ENCODE measurements at places on chromosomes 4 and X.

DNA sequence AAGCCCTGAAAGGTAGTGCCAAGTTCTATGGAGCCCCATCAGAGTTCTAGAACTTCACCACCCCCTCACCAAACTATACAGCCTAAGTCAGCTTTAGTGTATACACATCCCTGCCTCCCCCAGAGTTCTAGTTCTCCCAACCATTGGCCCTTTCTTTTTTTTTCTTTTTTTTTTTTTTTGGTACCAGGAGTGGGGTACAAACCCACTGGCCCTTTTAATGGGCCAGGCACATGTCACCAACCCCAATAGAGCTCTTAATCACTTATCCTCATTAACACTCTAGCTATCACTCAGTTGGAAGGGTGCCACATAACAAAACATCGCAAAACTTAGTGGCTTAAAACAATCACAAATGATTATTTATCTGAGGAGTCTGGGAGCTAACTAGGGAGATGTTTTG lies 588.6 kb downstream of the BCOR start:
- no peak for DNase-seq

DNA sequence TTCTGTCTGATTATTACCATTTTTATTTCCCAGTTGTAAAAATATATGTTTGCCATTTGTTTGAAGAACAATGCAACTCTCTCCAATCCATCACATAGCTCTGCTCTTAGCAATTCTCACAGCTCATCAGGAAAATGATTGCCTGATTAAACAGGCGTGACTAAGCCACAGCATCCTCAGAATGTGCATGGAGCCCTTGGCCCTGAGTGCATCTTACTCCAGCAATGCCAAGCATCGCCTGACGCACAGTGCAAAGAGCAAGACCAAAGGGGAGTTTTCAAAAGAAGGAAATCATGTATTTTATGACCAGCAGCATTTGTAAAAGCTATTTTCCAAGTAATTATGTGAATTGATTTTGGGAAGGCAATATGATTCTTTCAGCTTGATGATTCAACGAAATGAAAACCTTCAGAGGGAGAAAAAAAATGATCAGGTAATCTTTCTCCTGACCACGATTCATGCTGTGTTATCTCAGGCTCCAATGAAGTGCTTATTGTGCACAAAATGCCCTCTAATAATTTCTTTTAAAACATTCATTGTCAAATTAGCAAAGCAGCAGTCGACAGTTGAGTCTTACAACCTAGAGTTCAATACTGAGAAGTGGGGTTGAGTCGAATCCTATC lies 138.0 kb upstream of the FAM9B start:
- no peak for DNase-seq

GRCh38 chrX:150767475-150768131 lies 74.4 kb downstream of the MTMR1 start:
- peak; percentile 49 for DNase-seq

GRCh38 chr4:143397887-143398286 lies 61.2 kb downstream of the GAB1 start:
- no peak for DNase-seq

GRCh38 chr4:1960170-1960825 lies 48.5 kb downstream of the NELFA start:
- no peak for DNase-seq

DNA sequence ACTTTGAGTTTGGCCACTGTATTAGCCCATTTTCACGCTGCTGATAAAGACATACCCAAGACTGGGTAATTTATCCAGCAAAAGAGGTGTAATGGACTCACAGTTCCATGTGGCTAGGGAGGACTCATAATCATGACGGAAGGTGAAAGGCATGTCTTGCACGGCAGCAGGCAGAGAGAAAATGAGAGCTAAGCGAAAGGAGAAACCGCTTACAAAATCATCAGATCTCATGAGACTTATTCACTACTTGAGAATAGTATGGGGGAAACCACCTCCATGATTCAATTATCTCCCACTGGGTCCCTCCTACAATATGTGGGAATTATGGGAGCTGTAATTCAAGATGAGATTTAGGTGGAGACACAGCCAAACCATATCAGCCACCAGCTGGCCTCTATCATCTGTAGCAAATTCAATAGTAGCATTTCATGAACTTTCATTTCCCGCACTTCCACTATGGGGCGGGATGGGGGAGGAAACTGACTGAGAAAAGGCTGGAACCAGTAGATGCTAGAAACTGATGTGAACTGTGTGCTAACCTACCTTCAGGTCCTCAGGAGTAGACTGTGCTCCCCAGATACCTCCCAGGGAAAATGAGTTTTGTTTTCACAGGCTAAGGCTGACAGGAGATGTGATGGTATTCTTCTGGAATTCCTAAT lies 35.3 kb upstream of the LGI2 start:
- DNase-seq, result no peak

DNA sequence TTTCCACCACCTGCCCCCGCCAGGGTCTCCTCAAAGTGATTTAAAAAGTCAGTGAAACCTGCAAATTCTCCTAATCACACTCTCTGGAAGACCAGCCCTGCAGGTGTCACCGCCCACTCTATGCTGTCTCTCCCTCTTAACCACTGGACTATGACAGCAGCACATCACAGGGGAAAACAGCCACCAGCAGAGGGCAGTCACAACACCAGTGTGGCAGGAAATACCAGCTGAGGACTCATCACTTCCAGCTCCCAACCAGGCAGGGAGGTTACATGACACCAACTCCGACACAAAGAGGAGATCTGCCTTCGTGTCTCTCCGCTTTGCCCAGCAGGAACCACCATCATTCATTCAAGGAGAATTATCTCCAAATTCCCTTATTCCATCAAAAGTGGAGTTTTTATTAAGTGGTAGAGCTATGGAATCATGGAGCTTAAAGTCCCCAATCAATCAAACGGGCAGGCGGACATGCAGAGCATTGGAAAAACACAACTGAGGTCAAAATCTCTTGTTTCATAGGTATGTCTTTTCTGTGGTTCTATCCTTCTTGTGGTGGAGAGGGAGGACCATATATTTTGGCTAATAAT lies 91.3 kb downstream of the NSUN7 start:
- DNase-seq, result peak; percentile 91

- DNase-seq, result no peak
These were observed 104.3 kb downstream of the CORIN start for GRCh38 chr4:47733302-47734175.

GRCh38 chr4:16814361-16814760 lies 84.1 kb downstream of the LDB2 start:
- no peak for DNase-seq

- DNase-seq, result no peak
These were observed 27.9 kb upstream of the USP38 start for GRCh38 chr4:143156853-143157252.

- DNase-seq, result no peak
These were observed 176.5 kb downstream of the GASK1B start for GRCh38 chr4:157996061-157997028.

DNA sequence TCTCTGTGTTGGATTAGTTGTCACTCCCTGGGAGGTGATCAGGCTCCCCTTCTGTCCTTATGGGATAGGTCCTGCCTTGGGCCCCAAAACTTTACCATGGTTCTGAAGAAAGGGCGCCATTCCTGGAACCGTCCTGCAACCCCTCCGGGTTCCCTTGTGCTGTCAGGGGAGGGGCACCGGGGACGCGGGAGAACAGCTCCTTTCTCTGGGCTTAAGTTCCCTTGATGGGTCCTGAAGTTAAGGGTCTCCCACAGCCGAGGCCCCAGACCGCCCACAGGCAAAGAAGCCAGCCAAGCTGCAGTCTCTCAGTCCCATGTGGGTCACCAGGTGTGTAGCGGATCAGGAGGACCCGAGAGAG lies 44.8 kb downstream of the UGT2A3 start:
- no peak for DNase-seq

DNA sequence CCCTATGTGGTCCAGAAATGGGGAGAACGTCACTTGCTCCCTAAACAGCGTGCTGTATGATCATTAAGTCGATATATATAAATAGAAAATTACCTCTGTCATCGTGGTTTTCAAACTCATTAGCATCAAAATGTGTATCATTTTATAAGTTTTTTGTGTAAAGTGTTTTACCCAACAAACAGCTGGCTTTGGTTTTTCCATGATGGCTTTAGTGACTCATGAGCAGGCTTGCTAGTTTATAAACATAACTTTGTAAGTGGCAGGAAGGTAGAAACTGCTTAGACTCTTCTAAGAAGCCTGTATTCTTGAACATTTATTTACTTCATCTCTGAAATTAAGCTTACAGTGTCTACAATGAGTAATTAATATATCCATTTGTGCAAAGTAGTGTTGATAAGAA lies 108.4 kb upstream of the DIPK2B start:
- no peak for DNase-seq

DNA sequence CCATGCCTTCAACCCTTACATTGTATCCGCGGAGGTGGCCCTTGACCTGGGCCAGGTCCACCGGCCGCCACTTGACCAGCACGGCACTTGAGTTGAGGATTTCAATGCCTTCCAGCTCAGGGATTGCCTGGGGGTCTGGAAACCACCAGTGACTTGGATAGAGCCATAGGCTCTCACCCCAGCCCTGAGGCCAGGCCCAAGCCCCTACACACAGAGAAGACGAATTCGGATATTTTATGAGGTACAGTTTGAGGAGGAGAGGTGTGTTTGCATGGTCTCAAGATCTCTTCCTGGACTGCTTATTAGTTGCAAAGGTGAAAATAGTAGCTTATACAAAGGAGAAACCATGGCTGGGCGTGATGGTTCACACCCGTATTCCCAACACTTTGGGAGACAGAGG lies 20.3 kb downstream of the L1CAM start:
- DNase-seq, result no peak

DNA sequence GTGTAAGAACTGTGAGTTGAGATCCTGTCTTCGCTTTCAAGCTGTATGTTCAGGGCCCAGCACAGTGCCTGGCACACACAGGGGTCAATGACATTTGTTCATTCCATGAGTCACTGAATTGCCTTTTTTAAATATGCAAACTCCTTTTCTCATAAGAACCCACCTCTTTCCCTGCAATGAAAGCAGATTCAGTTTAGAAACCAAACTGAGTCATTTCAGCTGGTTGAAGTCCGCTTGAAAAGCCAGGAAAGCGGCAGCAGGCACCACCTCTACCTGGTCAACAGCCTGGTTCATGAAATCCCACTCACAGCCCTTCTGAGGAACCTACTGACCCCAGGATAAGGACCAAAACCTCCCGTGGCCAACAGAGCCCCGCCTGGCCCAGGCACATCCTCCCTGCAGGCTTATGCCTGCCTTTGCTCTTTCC lies 4.5 kb upstream of the C1QTNF7 start:
- DNase-seq, result peak; percentile 35

GRCh38 chr4:82138374-82138773 lies 235.4 kb downstream of the HNRNPD start:
- peak; percentile 30 for DNase-seq

GRCh38 chr4:138555584-138555983 lies 313.4 kb upstream of the SLC7A11 start:
- DNase-seq, result no peak

GRCh38 chr4:13705521-13706041 lies 78.1 kb upstream of the BOD1L1 start:
- DNase-seq, result no peak

DNA sequence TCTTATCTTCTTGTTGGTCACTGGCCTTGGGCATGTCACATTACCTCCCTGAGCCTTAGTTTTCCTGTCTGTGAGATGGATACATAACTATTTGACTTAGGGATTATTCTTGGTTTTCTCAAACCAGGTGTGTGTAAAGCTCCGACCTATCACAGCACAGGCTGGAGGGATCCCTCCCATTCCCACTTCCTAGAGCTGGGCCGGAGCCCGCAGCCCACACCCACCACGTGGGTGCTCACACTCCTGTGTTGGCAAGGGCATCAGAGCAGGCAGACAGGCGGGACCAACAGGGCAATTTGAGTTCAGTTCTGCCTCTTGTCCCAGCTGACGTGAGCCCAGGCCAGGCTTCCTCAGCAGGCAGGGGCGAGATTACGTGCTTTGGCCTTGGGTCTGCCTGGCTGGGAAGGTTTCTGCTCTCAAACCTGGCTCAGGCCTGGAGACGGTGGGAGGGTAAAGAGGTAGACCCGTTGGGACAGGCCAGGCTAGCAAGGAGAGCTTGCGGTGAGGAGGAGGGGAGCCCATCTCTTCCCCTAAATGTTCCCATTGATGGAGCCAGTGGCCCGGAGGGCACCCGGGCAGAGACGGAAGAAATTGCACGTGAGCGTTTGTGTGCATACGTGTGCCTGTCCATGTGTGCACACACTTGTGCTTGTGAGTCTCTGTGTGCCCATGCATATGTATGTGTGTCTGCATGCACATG lies 734 bp upstream of the SH3TC1 start:
- no peak for DNase-seq

GRCh38 chrX:104187931-104188330 lies 21.7 kb downstream of the FAM199X start:
- DNase-seq, result no peak

GRCh38 chrX:117992192-117992723 lies 124.4 kb downstream of the KLHL13 start:
- DNase-seq, result no peak

GRCh38 chr4:130124066-130124465 lies 1028.1 kb downstream of the C4orf33 start:
- no peak for DNase-seq

- no peak for DNase-seq
These were observed 495.2 kb downstream of the PDGFC start for GRCh38 chr4:156476359-156476758.

- DNase-seq, result no peak
These were observed 145.4 kb downstream of the CPEB2 start for GRCh38 chr4:15147714-15148113.

DNA sequence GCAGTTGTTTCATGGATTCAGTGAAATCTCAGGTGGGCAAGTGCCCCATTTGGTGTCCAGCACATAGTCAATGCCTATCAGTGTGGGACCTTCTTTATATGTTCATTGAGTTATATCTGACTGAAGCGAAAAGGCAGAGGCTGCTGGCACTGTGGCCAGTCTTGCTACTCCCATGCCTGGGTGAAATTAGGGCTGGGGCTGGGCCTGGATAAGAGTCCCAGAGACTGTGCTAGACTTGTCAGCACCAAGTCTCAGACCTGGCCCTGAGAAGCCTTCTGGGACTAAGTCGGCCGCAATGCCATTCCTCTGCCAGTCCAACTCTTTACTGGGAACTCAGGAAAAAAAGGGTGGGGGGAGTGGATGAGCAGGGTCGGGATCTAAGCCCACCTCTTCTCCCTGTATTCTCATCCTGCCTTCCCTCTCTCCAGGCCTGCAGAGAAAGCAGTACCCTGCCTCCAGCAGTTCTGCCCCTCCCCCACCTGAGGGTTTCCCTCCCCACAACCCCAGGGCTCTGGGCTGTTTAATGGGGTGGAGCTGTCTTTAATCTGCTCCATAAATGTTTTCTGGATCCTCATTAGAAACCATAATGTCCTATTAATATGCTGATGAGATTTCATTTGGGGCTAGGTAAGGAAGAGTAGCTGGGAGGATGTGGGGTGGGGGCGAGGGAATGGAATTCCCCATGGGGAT lies 153.5 kb upstream of the PJA1 start:
- no peak for DNase-seq

DNA sequence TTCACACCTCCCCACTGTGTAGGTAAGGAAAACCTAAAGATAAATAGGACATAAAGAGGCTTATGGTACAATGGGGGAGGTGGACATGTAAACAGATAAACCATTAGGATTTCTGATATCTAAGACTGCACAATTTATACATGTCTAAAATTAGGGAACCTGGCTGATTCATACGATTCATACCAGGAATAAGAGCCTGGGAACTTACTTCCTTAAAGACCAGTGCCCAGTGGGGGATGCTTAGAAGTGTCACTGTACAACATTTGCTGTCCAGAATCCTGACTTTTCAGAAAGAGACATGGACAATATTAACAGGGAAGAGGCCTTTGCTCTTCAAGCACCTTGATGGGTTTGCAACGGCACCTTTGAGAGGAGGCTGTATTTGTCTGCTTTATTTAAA lies 116.8 kb upstream of the KIT start:
- DNase-seq, result no peak
